Renal cortical epithelial cell (primary cell): ENCODE measurements at places on chromosomes 5 and 9. TPM values are rescaled to one million over a fixed set of nuclear protein-coding genes. Genes with fewer than 3 reads are reported as not detected.

Gene GABRA6
- not detected in 2 replicates for total RNA-seq

Gene FGF1
- 0.15 and 1.7 TPM in 2 replicates for total RNA-seq

- no peak for DNase-seq
These were observed 60.2 kb downstream of the TSTD2 start for GRCh38 chr9:97572892-97573365.

DNA sequence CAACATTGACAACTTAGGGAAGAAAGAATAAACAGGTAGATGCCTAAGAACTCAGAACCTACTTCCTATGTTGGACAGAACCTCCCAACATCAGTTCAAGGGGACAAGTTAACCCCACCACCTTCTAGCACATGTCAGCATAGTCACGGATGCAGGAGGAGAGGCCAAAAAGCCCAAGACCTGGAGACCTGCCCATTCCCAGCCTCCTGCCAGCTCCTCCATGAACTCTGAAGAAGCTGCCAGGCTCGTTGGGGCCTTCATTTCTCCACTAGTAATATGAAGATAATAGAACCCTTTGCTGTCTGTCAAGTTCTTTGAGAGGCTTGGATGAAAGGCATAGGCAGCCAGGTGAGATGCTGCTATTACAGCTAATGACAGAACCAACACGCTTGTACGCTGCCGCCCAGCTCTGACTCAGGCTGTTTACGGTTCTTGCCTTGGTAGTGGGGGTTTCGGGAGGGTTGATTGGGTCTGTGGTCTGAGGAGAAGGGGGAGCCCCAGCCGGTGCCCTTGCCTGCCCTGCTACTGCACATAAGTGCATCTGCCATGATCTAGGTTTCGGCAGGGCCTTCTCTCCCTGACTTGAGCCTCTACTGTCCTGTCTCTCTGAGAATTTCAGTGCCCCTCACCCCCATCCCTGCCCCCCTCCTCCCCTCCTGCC lies 82.2 kb downstream of the NRG2 start:
- no peak for DNase-seq

DNA sequence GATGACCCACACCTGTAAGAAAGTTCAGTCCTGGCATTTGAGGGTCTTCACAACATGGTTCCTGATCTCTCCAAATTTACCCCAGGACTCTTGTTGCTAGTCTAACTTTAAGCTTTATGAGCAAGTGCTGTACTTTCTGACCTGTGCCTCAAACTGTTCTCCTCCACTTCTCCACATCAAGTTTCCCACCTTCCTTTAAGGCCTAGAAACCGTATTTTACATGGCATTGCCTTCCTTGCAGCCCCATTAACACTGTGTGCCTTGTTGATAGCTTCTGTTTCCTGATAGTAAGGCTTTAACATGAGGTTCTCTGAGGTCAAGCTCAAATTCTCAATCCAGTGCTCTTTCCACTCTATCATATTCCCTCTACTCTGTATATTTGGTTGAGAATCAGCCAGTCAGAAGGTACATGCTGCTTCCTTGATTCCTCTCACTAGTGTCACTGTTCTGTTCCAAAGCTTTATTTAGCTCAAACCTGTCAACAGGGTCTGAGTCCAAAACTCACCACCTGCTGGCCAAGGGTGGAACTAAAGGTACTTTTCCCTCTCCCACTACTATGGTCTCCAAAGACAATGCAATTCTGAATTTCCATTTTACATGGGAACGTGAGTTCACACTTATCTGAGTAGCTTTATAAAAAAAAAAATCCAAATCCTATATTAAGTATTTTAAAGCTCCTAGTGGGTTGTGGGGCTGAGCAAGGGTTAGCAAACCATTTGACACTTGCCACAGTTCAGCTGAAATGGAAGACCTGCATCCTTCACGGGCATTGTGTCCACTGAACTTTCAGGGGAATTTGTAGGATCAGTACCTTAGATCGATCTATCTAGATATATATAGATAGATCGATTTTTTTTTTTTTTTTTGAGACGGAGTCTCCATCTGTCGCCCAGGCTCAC lies 21.1 kb downstream of the VCP start:
- peak; percentile 64 for DNase-seq

DNA sequence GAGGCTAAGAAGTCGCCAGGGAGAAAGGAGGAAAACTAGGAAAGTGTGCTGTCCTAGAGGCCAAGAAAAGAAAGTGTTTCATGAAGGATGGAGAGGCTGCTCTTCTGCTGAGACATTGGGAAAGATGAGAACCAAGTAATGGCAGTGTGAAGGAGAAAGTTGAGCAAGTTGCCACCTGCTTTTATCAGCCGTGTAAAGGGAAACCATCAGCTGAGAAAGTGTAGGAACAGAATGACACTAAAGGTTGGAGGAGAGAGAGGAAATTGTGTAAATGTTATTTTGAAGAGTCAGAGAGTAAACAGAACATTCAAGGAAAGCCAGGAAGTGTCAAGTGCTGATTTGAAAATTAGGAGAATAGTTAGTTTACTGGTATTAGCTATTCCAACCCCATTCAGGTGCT lies 125.0 kb downstream of the CEMIP2 start:
- DNase-seq, result no peak
